Effector memory CD8-positive, alpha-beta T cell (primary cell): ENCODE measurements at places on chromosomes 2 and 18.

DNA sequence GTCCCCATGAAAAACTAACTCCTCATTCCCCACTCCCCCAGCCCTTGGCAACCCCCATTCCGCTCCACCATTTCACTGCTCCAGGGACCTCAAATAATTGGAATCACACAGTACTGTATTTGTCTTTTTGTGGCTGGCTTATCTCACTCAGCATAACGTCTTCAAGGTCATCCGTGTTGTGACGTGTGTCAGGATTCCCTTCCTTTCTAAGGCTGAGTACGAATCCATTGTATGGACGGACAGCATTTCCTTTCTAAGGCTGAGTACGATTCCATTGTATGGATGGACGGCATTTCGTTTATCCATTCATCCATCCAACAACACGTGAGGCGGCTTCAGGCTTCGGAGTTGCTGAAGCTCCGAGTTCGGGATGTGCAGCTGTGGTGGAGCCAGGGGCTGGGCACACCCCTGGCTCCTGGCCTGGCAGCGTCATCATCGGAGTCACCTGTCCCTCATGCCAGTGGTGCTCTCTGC lies 1.2 kb upstream of the ASB1 start:
- no peak for DNase-seq
- peaks cover 32% of the 10 kb centered on the region for H3K4me1 ChIP-seq
- peak overlapping the region; percentile 91 for H3K4me3 ChIP-seq
- peaks cover 12% of the 10 kb centered on the region for H3K36me3 ChIP-seq
- H3K27ac ChIP-seq: no peak overlapping the region

DNA sequence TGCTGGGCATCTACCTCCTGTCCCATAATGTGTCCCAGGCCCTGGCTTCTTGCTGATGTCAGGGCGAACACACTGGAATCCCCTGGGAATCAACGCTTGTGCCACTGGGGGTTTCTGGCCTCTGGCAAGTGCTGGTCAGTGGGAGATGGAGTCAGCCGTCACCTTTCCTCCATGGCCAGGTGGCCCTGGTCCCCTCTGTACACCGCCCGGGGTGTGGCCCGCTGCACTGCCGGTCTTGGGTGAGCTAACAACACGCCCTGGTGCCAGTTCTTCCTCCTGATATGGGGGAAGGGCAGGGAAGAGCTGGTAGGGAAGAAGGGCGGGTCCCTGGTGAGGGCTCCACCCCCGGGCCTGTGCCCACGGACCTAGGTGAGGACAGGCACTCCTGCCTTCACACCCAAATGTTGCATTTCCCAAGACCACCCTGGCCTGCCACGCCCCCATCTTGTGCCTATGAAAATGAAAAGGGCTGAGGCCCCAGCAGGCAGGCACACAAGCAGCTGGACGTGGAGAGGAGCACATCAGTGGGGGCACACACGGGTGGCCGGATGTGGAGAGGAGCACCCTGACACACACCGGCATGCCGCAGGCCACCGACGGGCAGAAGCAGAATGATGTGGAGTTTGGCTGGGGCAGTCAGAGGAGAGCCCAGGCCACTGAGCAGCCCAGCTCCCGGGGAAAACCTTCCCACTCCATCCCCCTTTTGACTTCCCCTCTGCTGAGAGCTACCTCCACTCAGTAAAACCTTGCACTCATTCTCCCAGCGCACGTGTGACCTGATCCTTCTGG lies 140.5 kb downstream of the ASB1 start:
- DNase-seq: no peak
- no peaks in the 10 kb centered on the region for H3K36me3 ChIP-seq
- no peaks in the 10 kb centered on the region for H3K4me1 ChIP-seq
- no peak overlapping the region for H3K27ac ChIP-seq
- no peak overlapping the region for H3K4me3 ChIP-seq

GRCh38 chr2:52532956-52533355 lies 1234.6 kb upstream of the CHAC2 start:
- DNase-seq: no peak
- no peak overlapping the region for H3K27ac ChIP-seq
- H3K36me3 ChIP-seq: no peaks in the 10 kb centered on the region
- no peak overlapping the region for H3K4me3 ChIP-seq

DNA sequence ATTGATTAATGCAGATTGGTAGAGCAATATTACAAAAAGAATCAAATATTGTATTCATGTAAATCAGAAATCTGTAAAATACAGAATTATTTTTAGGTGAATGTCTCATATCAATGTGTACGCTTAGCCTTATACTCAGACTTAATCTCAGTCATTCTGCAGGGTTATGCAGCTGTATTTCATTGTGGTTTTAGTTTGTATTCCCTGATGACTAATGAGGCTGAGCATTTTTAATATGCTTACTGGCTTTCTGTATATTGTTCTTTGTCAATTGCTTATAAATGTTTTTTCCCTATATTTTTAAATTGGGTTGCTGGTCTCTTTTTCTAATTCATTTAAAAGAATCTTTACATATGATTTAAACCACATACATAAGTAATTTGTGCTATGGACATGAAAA lies 50.1 kb downstream of the CDH19 start:
- H3K27me3 ChIP-seq: no peaks in the 10 kb centered on the region
- H3K4me1 ChIP-seq: no peaks in the 10 kb centered on the region
- H3K4me3 ChIP-seq: no peak overlapping the region
- H3K27ac ChIP-seq: no peak overlapping the region

GRCh38 chr18:52069201-52069600 lies 270.8 kb upstream of the DCC start:
- DNase-seq: no peak
- no peaks in the 10 kb centered on the region for H3K27me3 ChIP-seq
- H3K4me3 ChIP-seq: no peak overlapping the region
- no peaks in the 10 kb centered on the region for H3K4me1 ChIP-seq
- no peak overlapping the region for H3K27ac ChIP-seq
- no peaks in the 10 kb centered on the region for H3K36me3 ChIP-seq

DNA sequence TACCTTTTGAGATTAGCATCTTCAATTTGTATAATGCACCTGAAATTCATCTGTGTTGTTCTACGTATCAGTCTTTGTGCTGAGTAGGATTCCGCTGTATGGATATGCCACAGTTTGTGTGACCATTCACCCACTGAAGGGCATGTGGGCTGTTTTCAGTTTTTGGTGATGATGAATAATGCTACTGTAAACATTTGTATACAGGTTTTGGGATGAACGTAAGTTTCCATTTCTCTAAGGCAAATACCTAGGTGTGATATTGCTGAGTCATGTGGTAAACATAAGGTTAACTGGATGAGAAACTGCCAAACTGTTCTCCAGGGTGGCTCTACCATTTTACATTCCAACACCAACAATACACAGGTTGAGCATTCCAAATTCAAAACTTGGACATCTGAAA lies 35.1 kb downstream of the CABYR start:
- DNase-seq: no peak
- H3K36me3 ChIP-seq: no peaks in the 10 kb centered on the region
- H3K27me3 ChIP-seq: peaks cover 14% of the 10 kb centered on the region
- no peak overlapping the region for H3K4me3 ChIP-seq
- no peaks in the 10 kb centered on the region for H3K4me1 ChIP-seq
- H3K27ac ChIP-seq: no peak overlapping the region

- no peak overlapping the region for H3K27ac ChIP-seq
- no peaks in the 10 kb centered on the region for H3K27me3 ChIP-seq
Measured at GRCh38 chr2:96579422-96579821, 42.9 kb downstream of the ARID5A start.

DNA sequence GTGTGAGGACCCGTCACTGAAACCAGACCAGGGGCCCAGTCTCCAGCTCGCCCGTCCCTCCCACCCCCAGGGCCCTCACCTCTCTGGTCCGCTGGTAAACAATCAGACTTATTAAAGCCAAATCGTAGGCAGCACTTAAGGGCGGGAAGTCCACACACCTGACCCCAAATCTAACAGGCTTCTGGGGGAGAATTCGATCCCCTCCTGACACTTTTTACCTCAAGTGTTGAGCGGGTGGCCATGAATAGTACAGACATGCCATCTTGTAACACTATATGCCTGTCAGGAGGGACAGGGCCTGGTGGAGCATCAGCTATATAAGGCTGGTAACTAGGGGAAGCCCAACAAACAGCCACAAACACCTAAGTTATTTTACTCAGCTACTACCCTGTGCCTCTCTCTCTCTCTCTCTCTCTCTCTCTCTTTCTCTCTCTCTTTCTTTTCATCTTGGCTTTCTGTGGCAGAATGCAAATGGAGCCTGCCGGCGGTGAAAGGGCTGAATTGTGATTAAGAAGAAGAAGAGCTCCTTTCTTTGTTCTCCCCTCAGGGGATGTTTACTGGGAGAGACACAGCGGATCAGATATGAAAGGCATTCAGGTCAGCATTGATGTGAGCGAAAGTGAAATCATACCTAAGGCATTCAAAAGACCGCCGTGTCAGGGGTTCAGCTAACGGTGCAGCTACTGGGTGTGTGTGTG lies 9.5 kb downstream of the ZEB2 start:
- peaks cover 68% of the 10 kb centered on the region for H3K4me1 ChIP-seq
- peaks cover 92% of the 10 kb centered on the region for H3K36me3 ChIP-seq
- peak overlapping the region; percentile 74 for H3K4me3 ChIP-seq
- H3K27ac ChIP-seq: peak overlapping the region; percentile 98
- peak; percentile 61 for DNase-seq

GRCh38 chr2:159186462-159186861 lies 100.0 kb downstream of the WDSUB1 start:
- no peak overlapping the region for H3K4me3 ChIP-seq
- H3K36me3 ChIP-seq: peaks cover 5% of the 10 kb centered on the region
- DNase-seq: no peak

DNA sequence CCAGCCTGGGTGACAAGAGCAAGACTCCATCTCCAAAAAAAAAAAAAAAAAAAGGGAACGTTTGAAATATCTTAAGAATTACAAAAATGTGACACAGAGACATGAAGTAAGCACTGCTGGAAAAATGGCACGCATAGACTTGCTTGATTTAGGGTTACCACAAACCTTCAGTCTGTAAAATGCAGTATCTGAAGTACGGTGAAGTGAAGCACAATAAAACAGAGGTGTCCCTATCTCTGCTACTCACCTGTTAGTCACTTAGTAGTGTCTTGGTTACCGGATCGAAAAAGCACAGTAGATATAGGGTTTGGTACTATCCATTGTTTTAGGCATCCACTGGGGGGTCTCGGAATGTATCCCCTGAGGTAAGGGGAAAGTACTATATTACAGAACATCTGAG lies 11.6 kb upstream of the GREB1L start:
- no peaks in the 10 kb centered on the region for H3K36me3 ChIP-seq
- H3K27ac ChIP-seq: no peak overlapping the region
- H3K27me3 ChIP-seq: no peaks in the 10 kb centered on the region
- no peak for DNase-seq
- no peak overlapping the region for H3K4me3 ChIP-seq

DNA sequence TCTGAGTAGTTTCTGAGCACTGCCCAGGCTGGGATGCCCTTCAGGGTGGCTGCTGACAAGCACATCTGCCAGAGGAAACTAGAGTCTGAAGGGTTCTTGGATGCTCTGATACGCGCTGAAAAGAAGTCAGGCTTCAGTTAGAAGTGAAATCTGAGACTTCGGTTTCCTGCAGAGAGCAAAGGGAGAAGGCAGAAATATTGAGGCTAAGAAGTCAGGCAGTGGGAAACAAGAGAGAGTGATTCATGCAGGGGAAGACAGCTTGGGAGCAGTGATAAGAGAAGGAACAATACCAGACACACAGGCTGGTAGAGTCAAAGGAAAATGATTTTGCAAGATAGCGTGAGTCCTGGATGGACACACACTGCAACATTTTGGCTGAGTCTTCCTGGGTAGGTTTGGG lies 51.0 kb upstream of the BOD1L2 start:
- peaks cover 16% of the 10 kb centered on the region for H3K27me3 ChIP-seq
- no peaks in the 10 kb centered on the region for H3K4me1 ChIP-seq
- no peak for DNase-seq
- H3K4me3 ChIP-seq: no peak overlapping the region
- H3K36me3 ChIP-seq: no peaks in the 10 kb centered on the region
- no peak overlapping the region for H3K27ac ChIP-seq
